ENCODE measurements at places on chromosomes 16 and 17. TPM values are rescaled to one million over a fixed set of nuclear protein-coding genes. Genes with fewer than 3 reads are reported as not detected.

Gene TBC1D3D
- total RNA-seq, result not detected

Gene ST6GALNAC2
- total RNA-seq, result 39.9 TPM

- DNase-seq, result no peak
Measured at GRCh38 chr17:34723875-34724274, 144.5 kb downstream of the TMEM132E start.

DNA sequence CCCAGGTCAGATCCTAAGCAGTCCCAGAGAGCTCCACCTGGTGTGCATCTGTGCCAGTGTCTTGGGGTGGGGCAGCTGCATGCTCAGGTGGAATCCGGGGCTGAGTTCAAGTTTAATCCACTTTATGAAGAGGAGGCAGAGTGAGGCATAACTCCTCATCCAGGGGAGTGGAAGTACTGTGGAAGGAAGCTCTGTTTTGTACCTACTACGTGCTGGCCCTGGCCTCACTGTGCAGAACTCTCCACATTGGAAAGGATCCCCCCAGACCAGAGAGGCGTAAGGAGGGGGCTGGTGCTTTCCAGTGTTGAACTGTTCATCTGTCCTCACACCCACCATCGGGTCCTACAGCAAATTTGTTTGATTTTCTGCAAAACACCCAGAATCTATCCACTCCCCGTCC is 78.0 kb downstream of the ABCC6 start:
- no peak for DNase-seq

DNA sequence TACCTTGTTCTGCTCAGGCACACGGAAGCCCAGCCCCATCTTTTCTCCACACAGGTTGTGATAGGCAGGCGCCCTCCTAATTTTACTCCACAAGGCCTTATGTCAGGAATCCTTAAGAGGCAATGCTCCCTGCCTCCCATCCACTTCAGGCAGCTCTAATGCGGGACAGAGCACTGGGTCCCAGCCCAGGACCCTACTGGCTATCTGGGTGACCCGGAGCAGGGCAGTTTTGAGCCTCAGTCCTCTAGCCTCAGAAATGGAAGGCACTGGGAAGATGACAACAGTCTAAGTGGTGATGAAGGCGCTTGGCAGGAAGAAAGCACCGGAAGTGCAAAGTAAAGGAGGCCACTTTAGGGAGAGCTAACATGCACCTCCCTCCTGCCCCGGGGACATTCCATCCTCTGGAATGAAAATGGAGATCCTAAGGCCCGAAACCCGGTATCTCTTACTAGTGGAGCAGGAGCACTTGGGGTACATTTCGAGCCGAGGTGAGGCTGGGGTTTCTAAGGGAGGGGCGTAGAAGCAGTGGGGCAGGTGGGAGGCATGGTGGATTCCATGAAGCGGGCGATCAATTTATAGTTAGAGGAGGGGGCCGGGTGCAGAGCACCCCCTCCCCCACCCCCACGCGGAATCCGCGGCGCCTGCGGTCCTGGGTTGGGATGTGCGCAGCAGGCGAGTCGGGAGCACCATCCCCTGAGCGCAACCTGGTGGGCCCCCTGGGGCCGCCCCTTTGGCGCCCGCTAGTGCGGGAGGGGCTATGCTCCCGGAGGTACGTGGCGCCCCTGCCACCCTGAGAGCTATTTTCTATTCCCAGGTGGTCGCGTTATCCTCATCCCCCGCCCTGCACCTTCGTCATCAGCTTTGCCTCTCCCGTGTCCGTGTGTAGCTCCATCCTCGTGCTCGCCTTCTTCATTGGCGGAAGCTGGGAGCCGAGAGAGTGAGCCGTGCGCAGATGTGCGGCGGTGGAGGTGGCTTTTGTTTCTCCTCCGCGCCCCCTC is 4.9 kb downstream of the MT1F start:
- DNase-seq, result no peak

All from esophagus squamous epithelium (tissue), 5 donors.